GM19239 (cell line): ENCODE measurements at places on chromosomes 12 and 14.

DNA sequence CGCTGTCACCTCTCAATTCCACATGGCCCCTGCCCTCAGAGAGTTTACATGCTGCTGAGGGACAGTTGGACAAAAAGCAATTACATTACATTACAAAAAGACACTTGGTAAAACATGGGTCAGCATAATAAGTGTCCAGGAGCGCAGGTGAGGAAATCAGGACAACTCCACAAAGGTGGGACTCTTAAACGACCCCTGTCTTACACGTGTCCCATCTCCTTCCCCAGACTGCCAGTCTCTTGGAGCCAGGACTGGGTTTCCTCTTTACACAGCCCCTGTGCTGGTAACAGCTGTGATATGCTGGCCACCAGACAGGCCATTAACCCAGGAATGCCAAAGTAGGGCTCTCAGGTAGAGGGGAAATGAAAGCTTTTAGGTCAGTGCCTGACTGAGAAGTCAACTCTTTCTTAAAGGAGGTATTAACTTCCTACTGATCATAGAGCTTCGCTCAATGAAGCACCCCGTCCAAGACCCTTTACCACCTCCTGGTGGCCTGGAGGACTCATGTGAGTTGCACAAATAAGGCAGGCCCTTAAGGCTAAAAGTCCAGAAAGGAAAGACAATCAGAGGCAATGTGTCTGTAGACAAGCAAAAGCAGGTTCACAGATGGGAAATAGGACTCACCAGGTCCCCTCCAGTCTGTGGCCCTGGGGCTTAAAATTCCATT, 55.5 kb downstream of the ANO2 start:
- DNase-seq: no peak

DNA sequence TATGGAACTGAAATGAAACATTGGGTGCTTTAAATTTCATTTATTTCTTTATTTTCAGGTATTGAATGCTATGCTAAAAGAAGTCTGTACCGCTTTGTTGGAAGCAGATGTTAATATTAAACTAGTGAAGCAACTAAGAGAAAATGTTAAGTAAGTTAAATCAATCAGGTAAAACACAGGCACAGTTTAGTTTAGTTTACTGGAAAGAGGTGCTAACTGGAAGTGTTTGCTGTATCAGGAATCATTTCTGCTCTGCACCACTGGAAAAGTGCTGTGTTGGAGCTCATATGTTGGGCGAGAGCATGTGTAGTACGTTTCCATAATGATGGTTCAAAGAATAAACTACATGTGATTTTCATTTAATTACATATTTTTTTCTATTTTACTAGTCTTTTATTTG, 16.7 kb downstream of the SRP54 start:
- DNase-seq: no peak

- no peak for DNase-seq
Measured at GRCh38 chr12:19884021-19884492, 444.8 kb downstream of the AEBP2 start.

- no peak for DNase-seq
Measured at GRCh38 chr14:24213866-24214662, 776 bp upstream of the CHMP4A start.

GRCh38 chr14:59293935-59294661, 105.6 kb downstream of the DAAM1 start:
- no peak for DNase-seq

- no peak for DNase-seq
Measured at GRCh38 chr12:52044292-52044983, 6.8 kb upstream of the NR4A1 start.

GRCh38 chr12:40031965-40032364, 73.9 kb downstream of the SLC2A13 start:
- no peak for DNase-seq

DNA sequence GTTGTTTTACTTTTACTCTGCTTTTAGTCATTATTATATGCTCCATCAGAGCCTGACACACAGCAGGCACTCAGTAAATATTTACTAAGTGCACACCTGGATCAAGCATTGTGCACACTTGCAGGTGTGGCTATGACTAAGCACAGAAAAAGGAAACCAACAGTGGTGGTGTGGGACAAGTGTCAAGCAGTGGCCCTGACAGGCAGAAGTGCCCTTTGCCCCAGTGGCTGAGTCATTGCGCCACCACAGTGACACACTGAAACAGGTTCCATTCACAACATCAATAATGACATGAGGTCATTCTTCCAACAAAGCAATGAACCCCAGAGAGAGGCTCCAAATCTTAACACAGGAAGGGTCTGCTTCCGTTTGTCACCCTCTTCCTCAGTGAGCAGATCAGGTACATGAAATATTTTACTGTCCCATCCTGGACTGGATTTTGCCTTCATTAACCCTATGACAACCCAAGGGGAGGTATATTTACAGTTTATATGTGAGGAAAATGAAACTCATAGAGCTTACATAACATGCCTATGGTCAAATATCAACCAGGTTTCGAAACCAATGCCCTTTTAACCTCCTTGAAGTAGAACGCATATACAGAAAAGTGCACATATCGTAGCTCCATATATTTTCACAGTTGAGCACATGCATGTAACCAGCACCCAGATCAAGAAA, 82.6 kb upstream of the GTF2A1 start:
- DNase-seq: peak; percentile 28

DNA sequence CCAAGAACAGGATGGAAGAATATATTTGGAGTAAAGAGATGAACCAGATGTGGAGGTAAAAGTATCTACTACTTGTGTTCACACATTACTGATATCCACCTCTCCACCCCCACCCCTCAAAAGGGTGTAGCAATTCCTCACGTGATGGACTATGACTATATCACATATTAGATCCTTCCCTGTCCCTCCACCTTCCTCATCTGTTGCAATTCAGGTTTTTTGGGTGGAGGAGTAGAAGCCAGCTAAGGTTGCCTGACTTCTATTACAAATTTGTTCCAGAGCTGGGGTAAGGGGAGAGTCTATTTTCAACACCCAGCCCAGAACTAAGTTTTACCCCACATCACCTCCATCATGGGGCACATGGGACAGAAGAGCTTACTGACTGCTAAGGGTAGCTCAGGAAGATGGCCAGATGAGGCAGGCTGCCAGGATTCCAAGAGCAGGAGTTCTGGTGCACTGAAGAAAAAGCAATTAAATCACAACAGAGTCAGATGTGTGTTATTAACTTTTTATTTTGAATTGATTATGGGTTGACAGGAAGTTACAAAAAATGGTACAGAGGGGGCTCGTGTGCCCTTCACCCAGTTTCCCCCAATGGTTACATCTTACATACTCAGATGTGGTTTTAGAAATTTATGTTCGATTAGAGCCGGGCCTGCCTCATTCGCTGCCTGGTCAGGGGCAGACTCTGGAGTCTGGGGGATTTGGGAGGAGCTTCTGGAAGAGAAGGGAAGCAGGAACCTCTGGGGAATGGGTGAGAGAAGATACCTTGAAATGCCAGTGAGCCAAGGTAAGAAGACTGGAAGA, 2.1 kb downstream of the RNASE13 start:
- no peak for DNase-seq

GRCh38 chr12:53251477-53252348, 16.4 kb upstream of the ESPL1 start:
- DNase-seq: peak; percentile 90

DNA sequence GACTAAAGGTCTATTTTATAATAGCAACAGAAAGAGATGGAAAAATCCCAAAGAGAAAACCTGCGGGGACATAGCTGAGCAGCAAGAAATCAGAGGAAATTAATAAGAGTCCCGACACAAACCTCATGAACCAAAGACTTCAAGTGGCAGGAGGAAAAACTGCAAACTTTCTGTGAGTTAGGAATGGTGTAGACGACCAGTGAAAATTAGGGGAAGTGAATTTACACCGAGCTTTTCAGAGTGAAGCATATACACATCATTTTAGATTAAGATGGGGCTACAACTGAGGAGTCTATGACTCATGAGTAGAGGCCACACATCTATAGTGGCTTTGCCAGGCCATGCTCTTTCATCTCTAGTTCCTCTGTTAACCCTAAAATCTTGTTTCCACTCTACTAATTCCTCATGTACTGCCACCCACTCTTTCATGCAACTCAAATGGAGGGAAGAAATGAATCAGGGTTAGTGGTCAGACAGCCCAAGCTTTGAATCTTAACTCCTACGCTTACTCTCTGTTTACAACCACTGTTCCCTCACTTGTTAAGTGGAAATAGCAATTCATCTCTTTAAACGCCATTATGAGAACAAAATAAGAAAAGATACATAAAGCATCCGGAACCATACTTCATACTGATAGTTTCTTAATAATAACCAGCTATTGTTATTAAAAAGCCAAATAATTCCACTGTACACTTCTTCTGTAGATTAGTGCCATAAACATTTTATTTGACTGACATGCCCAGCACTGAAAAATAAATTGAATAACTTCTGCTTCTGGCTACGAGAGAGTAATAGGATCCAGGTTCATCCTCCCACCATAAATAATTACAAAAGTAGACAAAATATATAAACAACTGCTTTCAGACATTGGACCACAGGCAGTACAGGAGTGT, 219.3 kb downstream of the RMST start:
- no peak for DNase-seq

- no peak for DNase-seq
Measured at GRCh38 chr12:95545731-95546490, 5.4 kb downstream of the USP44 start.

DNA sequence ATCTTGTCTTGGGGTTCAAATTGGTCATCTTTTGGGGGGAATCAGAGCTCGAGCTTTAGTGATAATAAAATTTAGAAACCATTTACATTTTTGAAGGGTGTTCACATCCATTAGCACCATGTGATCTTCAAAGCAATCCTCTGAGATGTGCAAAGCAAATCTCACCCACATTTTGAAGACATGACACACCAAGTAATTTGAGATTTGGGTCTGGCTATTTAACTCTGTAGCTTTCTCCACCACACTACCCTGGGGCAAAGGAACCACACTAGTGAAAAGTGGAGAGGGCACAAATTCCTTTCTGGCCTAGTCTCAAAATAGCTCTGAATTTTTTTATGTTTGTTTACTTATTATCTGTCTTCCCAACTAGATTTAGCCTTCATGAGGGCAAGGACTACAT, 46.6 kb upstream of the TMEM233 start:
- DNase-seq: no peak

DNA sequence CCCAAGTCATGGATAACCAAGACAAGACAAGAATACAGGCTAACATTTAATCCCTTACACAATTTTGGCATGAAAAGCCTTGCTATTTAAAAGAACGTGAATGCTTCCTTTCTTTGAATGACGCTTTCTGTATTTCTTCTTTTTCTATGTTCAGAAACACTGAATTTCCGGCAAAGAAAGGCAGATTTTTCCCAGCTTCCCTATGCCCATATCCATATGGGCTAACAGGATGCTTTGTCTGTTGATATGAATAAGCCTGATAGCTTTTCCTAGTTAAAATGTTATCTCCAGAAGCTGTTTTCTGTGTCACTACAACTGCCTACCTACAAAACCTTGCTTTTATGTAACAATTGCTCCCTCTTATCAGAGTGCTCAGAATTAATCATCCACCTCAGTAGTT, 38.3 kb upstream of the CACNA2D4 start:
- DNase-seq: no peak

- no peak for DNase-seq
Measured at GRCh38 chr12:45685680-45686079, 43.8 kb upstream of the ARID2 start.

GRCh38 chr14:32508281-32508680, 179.2 kb downstream of the AKAP6 start:
- DNase-seq: no peak

GRCh38 chr14:59190372-59190771, 1.9 kb downstream of the DAAM1 start:
- DNase-seq: no peak

GRCh38 chr12:30974746-30975500, 48.4 kb downstream of the TSPAN11 start:
- DNase-seq: no peak

- DNase-seq: no peak
Measured at GRCh38 chr12:18439541-18439940, 178.2 kb downstream of the PIK3C2G start.

DNA sequence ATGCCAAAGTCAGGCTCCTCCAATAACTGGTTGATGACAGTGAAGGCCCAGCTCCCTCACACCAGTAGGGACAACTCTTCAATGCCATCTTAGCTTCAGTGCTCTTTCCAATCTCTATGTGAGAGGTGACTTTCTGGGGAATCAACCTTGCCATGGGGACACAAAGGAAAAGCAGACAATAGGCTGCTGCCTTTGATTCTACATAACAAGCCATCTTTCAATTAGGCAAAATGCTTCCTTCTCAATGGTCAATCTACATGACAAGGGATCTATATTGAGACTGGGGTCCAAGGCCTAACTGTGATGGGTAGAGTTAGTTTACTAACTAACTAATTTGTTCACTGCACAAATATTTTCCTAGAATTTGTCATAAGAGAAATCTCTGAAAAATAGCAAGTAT, 1417.5 kb upstream of the SEL1L start:
- DNase-seq: no peak

GRCh38 chr12:117155278-117156060, 34.8 kb downstream of the FBXO21 start:
- DNase-seq: peak; percentile 67

DNA sequence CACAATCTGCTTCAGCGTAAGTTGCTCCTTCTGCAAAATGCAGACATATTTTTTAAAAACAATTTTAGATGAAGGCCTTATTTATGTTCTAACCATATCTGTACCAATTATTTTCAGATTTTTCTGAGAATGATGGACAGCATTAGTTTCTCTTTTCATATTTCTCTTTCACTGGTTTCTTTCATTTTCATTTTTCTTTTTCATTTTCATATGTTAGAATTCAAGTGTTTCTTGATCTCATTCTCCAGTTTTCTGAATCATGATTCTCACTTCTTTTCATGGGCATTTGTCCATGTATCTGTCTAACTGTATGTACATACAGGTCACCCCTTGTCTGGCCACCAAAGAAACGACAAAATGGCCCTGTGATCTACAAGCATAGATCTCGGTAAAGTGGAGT, 346.6 kb downstream of the NAV3 start:
- DNase-seq: no peak

DNA sequence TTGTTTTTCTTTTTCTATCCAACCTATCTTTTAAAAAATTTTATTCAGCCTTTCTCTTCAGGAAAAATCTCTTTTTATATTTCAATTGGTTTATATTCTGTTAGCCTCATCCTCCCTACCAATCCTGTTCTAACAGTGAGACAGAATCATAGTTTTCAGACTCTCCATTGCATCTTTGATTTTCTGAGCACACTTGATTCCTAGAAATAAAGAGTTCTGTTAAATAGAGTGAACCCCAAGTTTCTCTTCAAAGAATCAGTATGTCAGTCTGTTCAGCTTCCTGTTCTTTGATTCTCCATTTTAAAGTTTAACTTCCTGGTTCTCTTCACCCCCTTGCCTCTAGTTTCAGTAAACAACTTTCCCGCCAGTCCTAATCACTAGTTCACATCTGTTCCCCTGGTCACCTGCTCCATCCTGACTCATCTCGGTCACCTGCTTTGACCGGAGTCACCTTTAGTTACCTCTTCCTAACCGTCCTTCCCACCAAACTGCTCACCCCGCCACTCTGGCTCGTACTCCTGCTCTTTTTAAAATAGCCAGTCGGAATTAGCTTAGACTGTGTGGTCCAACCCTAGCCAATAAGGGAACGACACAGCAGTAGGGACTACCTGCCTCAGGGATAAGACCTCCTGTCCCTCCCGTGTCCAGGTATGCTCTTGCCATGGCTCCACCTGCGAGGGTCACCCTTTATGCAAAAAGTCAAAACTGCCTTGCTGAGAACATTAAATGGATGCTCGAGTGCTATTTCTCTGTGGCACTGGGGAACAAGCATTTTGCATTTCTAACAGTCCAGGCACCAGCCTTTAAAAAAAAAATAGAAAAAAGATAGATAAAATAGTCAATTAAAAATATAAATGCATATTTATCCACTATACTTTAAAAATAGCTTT, 48.4 kb downstream of the DDX51 start:
- DNase-seq: no peak
